Kidney epithelial cell (primary cell): ENCODE measurements at places on chromosomes 12 and 14.

GRCh38 chr14:89910691-89911009 lies 43.9 kb downstream of the EFCAB11 start:
- DNase-seq = no peak

- DNase-seq = no peak
These were observed 872 bp downstream of the VSX2 start for GRCh38 chr14:74239848-74240793.

- no peak for DNase-seq
These were observed at the start of gene C14orf93 for GRCh38 chr14:23009939-23010726. TSS of gene C14orf93 (minus strand) at chr14:23010143. CDS start at chr14:22999023, 11,120 bp downstream.

DNA sequence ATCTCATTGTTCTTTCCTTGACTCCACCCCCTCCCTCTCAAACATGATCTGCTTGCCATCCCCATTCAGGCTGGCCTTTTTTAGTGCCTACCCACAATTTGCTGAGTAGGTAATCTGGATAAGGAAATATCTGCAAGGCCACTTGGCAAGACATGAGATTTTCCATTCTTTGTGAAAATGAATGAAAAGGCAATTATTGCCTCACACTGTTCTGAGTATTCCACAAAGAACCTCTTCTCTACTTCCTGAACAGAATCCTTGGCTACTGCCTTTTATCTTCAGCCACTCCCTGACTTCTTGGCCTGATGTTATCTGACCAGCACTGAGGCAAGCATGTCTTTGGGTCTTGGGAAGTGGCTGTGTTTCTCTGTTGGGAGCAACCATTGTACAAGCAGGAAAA lies 263.2 kb upstream of the ATP2B1 start:
- no peak for DNase-seq

- peak; percentile 59 for DNase-seq
These were observed 140.5 kb downstream of the FOXN3 start for GRCh38 chr14:89276424-89276975.

- no peak for DNase-seq
These were observed 88.9 kb upstream of the ARHGAP5 start for GRCh38 chr14:31988244-31988643.

GRCh38 chr14:40386433-40386832 lies 954.2 kb upstream of the FBXO33 start:
- no peak for DNase-seq

DNA sequence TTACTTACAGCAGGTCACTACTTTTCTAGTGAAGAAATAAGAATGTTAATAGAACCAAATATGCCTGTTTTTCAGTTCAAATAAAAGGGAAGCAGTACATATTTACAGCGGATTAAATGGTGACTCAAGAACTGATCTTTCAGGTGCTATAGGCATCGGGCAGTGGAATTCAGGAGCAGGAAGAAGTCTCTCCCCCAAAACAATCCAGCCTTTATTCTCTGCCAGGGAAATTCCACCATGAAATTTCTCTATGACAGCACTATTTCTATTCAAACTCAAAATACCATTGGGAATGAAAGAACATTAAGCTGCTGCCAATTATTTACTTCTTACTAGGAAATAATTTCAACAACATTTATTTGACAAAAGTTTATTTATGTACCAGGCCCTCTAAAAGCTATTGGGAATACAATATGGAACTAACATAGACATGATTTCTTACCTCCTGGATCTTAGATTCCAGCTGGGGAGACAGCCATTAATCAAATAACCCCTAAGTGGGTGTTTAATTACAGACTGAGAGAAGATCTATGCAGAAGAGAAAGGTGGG lies 60.3 kb upstream of the KRR1 start:
- no peak for DNase-seq

DNA sequence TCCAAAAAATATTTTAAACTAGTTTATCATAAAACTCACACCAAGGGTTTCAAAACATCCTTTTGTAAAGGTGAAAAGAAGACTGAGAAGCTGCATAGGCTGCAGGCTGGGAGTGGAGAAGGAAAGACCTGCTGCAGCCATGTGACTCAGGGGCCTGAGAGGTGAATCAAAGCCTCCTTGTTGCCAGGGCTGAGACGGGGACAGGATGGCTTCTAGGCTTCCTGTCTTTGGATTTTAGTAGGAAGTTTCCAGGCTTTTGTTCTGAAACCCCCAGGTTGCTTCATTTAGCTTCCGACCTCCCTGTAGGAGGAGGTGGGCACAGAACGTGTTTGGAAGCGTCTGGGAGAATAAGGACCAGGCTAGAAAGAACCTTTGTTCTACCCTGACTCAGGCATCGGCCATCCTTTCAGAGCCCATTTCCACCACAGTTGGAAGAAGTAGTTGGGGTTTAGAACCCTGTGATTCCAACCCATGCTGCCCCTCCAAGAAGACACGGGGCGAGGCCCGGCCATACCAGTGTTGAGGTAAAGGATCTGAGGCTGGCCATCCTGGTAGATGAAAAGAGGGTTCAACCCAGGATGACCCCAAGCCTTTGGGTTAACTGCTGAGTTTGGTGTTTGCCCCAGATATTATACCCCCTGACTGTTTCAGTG lies 122.4 kb downstream of the SLC25A47 start:
- DNase-seq = no peak

- DNase-seq = no peak
These were observed 3.1 kb downstream of the GARIN2 start for GRCh38 chr14:67192366-67192765.

- no peak for DNase-seq
These were observed 1.9 kb upstream of the PPP1R13B start for GRCh38 chr14:103849151-103849886.

- DNase-seq = no peak
These were observed 783 bp upstream of the TUBA1B start for GRCh38 chr12:49131894-49132461.

GRCh38 chr12:79560225-79560889 lies 130.4 kb downstream of the PAWR start:
- DNase-seq = no peak

GRCh38 chr12:28631831-28632230 lies 441.6 kb downstream of the CCDC91 start:
- no peak for DNase-seq

DNA sequence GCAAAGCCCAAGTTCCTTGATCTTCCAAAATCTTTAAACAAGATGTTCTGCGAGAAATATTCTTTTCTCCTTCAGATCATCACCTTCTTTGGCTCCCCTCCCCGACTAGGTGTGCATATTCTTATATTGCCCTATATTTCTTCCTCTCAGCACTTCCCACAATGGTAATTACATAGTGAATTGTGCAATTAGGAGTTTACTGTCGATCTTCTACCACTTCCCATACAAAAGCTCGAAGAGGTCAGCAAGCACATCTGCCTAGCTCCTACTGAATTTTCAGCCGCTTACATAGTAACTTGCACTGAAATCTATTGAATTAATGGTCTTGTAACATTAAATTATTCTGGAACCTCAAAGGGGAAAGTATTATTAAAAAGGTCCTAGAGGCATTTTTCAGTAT lies 16.7 kb downstream of the OSBPL8 start:
- DNase-seq = no peak

- no peak for DNase-seq
These were observed 70.0 kb upstream of the VPS33A start for GRCh38 chr12:122336015-122336946.

DNA sequence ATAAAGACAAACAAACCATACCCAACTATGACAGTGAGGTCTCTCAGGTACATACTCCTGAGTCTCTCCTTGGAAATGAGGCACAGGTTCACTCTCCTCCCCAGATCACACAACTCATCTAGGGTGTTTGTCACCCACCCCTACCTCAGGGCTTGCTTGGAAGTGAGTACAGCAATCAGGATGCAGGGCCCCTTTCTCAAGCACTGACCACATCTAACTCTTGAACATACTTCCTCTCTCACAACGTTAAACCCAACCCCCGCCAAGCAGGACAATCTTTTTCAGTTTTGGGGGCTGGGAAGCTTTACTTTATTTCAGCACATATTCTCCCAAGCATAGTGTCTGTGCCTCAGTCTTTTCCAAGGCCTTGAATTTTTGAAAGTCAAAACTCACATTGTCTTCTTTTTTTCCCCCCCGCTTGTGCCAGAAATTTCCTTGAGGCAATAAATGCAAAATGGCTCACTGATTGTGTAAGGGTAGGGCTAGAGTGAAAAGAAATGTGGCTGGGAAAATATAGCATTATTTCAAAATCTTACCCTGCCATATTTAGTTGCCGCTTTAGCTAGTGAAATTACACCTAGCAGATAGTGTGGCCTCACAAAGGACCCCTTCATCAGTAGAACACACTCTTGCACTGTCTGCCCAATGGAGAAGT lies 2.4 kb upstream of the GPR65 start:
- no peak for DNase-seq

- DNase-seq = no peak
These were observed 341.3 kb downstream of the SLC16A7 start for GRCh38 chr12:59937148-59937547.

DNA sequence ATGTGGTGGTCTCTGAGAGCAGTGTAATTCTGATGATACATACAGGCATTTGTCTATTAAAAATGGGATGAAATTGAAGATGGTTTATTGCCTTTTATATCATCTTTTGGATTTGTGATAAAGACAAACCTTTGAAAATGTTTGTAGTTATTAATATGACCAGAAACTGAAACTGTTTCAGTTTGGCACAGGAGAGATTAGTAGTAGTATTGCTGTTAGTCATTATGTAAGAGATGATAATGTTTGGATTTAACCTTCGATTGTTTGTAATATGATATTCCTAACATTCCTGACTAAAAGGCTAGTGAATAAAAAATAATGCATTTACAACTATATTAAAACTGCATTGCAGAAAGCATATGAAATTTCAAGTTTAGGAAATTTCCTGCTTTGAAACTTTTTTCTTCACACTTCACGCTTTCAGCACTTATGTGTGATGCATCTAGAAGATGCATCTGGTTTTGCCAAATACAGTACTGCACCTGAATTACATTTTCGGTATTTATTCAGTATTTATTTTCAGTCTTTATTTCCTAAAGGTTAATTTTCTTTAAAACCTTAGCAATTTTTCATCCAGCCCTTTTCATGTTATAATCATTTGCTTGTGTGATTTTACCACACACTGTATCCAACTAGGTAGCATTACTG lies 25.5 kb downstream of the ADIPOR2 start:
- no peak for DNase-seq

GRCh38 chr14:103401223-103402214 lies 16.3 kb downstream of the MARK3 start:
- no peak for DNase-seq

DNA sequence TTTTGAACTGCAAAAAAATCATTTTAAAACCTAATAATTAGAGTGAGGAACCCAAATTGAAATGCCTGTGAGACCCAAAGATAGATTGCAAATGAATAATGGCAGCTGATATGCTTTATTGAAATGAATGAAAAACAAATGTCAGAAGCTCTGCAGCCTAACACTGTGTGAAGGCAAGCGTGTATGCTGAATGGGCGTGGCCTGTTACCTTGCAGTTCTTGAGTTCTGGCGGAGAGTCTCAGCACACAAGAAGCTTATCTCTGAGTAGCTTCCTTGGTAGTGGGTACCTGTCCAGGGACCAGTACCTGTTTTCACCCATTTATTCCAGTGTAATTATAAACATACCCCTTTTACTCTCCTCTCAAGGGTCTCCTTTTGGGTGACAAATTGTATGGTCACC lies 341.2 kb downstream of the NPAS3 start:
- DNase-seq = no peak

DNA sequence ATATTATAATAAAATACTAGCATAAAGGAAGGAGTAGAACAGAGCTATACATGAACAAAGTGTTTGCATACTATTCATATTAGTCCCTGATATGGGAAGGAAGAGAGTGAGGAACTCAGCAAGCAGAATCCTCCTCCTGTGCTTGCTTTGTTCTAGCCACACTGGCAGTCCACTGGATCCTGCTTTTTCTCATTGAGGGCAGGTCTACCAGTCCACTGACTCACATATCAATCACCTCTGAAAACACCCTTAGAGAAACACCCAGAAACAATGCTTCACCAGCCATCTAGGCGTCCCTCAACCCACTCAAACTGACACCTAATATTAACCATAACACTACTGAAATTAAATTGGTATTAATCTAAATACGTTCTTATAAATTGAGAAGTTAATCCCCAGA lies 1861.7 kb upstream of the SEL1L start:
- no peak for DNase-seq

GRCh38 chr12:115118177-115118724 lies 434.3 kb upstream of the TBX3 start:
- no peak for DNase-seq

DNA sequence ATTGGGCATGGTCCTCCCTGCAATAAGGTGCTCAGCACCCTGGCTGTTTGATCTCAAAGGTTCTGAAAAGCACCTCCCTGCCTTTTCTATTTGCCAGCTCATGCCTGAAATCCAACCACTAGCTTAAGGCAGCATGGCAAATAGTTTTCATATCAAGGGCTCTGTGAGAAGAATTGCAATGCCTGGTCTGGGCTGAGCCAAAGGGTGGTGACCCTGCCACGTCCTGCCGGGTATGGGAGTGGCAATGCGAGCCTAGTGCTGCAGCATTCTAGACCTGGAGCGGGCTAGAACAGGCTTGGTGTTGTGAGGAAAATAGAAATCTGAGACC lies 2.3 kb upstream of the SCNN1A start:
- DNase-seq = no peak

DNA sequence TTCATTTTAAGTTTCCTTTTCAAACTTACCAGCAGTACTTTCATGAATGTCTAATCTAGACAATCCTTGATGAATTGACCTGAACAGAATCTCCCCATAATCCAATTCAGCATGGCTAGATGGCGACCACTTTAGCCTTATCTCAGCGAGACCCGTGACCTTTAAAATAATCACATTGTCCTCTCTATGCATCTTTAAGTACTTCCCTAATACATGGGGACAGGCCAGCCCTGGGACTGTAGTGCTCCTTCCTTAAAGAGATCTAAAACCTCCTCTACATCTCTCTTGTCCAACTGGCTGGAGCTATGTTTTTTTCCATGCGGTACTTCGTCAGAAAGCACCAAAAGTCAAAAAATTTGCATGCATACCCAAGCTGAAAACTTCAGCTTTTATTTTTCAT lies 746.0 kb downstream of the VRK1 start:
- DNase-seq = no peak

GRCh38 chr14:94019329-94019728 lies 6.8 kb upstream of the OTUB2 start:
- no peak for DNase-seq

GRCh38 chr14:93895023-93895604 lies 32.0 kb upstream of the FAM181A start:
- DNase-seq = no peak
